ENCODE measurements at places on chromosomes 13 and 19.

GRCh38 chr13:63025741-63026140 lies 1610.1 kb upstream of the PCDH20 start:
- no peak for DNase-seq

DNA sequence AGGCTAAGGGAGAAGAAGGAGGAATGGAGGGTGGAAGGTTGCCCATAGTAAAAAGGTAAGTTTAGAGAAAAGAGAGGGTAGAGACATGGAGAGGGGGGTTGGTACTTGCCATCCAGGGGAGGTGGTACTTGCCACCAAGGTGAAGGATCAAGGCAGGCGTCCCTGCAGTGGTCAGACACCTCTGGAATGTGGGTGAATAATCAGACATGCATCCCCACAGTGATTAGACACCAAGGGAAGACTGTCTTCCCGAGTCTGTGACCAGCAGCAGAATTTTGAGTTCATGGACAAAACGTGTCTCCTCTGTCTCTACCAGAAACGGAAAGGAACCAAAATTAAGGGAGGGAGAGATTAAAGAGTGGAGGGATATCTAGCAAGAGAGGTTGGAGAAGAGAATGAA lies 27.1 kb upstream of the IGFL1 start:
- no peak for DNase-seq

DNA sequence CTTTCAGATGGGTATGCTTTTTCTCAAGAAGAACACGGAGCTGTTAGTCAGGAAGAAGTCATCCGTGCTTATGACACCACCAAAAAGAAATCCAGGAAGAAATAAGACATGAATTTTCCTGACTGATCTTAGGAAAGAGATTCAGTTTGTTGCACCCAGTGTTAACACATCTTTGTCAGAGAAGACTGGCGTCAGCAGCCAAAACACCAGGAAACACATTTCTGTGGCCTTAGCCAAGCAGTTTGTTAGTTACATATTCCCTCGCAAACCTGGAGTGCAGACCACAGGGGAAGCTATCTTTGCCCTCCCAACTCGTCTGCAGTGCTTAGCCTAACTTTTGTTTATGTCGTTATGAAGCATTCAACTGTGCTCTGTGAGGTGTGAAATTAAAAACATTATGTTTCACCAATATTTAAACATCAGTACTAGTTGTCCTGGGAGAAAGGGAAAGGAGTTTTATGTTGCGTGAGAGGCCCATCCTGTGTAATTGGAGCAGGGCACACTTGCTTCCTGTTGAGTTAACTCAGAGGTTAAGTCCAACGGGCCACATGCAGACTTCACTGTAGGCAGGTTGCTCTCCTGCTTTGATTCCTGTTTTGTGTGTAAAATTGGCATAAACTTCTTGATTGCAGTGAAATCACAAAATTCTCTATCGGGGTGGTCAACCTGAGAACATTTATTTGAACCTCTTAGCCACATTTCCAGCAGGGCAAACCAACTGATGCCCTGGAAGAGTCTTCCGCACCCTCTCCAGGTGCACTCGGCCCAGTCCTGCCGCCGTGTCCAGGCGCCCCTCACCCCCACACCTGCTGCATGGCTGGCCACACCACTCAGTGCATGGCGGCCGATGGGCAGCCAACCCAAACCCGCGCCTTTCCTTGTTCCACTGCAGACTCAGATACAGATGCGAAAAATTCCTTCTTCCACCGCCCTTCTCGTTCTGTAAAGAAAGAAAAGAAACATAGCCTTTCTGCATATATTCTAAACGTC lies 31.6 kb downstream of the SHISA2 start:
- DNase-seq = peak; percentile 25

GRCh38 chr19:4694211-4694987 lies 24.3 kb upstream of the MYDGF start:
- no peak for DNase-seq

DNA sequence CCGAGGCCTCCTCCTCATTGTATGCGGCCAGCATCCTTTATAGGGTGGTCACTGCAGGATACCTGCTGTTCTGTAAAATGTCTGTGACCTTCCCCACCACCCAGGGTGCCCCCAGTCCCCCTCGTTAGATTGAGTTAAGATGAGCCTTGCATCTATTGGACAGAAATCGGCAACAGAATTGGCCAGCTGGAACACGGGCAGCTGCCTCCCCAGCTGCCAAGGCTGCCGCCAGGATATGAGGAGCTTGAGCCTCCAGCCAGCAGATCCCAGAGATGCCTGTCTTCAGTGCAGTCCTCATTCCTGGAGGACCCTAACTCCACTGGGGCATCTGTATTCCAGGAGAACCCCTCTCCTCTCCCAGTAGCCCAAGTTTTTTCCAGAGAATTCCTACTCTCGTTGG lies 463.0 kb downstream of the TSHZ3 start:
- DNase-seq = no peak

- no peak for DNase-seq
Observed at GRCh38 chr13:82501834-82502233, 1380.4 kb downstream of the SLITRK1 start.

DNA sequence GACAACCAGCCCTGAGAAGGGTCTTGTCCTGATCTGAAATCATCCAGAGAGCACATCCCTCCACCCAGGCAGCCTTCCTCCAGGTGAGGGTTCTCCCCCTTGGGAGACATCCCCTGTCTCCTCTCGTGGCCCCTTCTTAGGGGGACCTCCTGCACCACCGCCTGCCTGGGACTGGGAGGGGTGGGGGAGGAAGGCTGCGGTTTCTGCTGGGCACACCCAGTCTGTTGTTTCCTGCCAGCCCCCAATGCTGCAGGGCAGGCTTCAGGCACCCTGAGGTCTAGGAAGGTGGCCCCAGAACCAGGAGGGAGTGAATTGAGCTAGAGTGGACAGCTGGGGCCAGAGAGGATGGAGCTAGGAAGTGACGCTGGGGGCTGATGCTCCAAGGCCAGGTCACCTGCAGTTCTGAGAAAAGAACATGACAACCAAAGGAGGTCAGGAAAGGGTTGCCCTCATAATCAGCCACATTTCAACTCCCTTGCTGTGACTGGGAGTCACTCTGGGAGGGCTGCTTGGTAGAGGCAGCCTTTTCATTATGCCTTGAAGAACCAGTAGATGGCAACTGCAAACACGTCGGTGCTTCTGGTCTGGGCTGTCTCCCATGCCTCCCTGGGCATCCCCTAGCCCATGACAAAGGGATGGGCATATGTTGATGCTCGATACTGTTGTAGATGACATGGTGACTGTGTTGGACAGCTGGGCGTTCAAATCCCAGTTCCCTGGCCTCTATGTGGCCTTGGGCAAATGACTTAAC lies 1.4 kb downstream of the ARHGEF18 start:
- no peak for DNase-seq

GRCh38 chr13:27395007-27395510 lies 29.4 kb upstream of the GTF3A start:
- DNase-seq = no peak

DNA sequence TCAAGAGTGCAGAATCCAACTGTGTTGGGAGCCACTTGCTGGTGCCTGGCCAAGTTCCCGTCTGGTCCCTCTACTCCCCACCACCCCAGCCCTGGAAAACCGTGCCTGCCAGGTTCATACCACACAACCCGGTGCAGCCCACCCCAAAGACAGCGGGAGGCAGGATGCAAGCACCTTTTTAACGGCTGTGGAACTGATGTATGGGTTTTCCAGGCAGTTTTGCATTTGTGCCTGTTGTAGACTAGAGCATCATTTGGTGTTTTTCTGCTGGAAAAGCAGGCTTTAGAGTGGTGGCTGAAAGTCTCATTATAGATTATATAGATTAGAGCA lies 13.5 kb downstream of the TFDP1 start:
- DNase-seq = no peak

DNA sequence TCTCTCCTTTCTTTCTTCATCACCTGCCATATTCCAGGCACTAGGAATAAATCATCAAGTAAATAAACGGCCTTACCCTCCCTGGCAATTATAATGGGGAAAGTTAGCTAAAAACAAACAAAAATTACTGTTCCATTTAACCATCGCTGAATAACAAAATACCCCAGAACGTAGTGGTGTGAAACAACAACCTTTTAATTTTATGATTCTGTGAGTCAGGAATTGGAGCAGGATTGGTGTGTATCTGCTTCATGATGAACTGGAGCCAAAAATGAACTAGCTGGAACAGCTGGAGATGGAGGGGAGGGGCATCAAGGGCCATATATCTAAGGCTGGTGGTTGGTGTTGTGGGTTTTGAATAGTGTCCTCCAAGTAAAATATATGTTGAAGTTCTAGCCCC lies 3.7 kb upstream of the CADM4 start:
- no peak for DNase-seq

- no peak for DNase-seq
Observed at GRCh38 chr19:2312820-2313501, 5.0 kb upstream of the LINGO3 start.

GRCh38 chr19:42386974-42387707 lies 3.0 kb downstream of the CNFN start:
- DNase-seq = peak; percentile 84

DNA sequence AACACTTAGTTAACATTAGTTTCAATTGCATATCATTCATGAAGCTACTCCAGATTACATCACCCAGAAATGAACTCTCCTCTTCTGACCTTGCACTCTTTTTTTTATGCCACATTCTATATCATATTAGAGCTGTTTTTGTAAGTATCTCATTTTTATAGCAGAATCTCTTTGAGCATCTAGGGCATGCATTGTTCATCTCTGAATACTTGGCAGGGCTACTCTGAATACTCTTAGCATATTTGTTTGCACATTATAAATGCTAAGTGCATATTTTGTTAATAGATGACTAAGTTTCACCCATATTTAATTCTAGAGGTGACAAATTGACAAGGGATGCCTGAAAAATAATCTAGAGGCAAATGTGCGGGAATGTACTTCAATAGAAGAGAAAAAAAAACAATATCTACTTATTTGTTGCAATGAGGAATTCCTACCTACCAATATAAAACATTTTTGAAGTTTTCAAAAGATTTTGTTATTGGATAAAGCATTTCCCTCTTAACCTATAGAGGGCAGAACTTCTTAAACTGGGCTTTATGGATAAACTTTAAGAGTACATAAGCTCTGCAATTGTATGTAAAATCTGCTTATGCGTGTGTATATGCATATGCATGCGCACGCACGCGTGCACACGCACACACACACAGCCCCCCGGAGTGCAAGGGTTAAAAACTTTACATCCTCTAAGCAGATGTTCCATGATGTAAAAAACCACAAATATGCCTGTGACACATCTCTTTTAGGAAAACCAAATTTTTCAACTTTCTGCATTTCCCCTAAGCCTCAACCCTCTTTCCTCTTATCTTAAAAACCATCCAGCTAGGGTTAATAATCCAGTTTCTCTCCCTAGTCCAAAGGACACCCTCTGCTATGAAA lies 73.0 kb upstream of the OXGR1 start:
- DNase-seq = no peak

- DNase-seq = no peak
Observed at GRCh38 chr13:48539550-48539949, 6.7 kb upstream of the RCBTB2 start.

DNA sequence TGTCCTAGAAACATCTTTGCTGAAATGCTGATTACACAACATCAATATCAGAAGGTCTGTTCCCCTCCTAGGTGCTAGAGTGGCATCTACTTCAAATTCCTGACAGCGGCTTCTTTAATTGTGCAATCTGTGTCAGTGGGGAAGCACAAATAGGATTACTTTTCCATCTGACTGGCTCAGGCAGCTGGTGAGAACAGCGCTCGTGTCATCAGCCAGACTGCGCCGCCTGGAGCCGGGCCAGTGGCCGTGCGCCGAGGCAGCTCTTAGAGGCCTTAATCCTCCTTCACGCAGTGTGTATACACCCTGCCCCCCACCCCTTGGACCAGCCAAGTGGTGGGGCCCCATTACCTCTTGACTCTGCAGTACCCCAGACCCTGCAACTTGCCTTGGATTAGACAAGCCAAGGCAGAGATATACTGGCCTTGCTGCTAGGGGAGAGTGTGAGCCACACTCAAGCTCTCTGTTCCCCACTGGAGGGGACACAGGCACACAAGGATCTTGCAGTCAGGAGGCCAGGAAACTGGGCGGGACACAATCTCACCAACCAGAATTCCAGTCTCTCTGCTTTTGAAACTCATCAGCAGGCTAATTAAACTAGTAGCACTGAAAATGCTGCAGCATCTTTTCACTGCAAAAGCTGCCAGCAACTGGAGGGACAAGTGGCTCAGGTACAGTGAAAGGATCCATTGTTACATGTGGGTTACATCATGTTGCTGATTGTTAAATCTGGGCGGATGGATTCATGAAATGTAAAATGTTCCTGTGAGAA lies 48.9 kb upstream of the EPHX3 start:
- DNase-seq = peak; percentile 55

GRCh38 chr13:24187185-24187584 lies 26.7 kb downstream of the SPATA13 start:
- DNase-seq = no peak

DNA sequence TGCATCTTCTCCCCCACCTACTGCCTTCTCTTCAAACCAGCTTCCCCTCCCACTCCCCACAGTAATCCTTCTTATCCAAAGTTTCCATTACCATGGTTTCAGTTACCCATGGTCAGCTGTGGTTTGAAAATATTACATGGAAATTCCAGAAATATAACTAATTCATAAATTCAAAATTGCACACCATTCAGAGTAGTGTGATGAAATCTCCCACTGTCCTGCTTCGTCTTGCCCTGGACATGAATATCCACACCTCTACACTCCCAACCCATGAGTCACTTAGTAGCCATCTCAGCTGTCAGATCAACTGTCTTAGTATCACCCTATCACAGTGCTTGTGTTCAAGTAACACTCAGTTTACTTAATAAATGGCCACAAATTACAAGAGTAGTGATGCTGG lies 3.8 kb upstream of the KCTD12 start:
- no peak for DNase-seq

GRCh38 chr13:29801102-29801501 lies 49.3 kb downstream of the UBL3 start:
- DNase-seq = no peak

DNA sequence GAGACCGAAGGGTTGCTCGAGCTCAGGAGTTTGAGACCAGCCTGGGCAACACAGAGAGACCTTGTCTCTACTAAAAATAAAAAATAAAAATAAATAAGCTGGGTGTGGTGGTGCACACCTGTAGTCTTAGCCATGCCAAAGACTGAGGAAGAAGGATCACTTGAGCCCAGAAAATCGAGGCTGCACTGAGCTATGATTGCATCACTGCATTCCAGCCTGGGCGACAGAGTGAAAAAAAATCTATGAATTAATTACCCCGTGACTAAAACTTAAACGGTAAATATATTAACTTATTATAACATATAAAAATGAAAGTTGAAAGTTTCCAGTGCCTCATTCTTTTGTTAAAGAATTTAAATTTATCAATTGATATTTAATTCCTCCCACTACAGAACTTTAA lies 273.7 kb downstream of the KLF12 start:
- no peak for DNase-seq

- DNase-seq = no peak
Observed at GRCh38 chr19:41947091-41947490, 12.0 kb downstream of the RABAC1 start.

GRCh38 chr13:76711550-76712182 lies 174.5 kb downstream of the KCTD12 start:
- no peak for DNase-seq

GRCh38 chr19:29577649-29577963 lies 28.5 kb upstream of the POP4 start:
- no peak for DNase-seq

- DNase-seq = no peak
Observed at GRCh38 chr13:25946321-25946720, 105.5 kb downstream of the SHISA2 start.

Data from NCI-H510A treated with DMSO at 0.1 percent for 48 hours (cell line).